ENCODE measurements at places on chromosomes 3 and 15.

DNA sequence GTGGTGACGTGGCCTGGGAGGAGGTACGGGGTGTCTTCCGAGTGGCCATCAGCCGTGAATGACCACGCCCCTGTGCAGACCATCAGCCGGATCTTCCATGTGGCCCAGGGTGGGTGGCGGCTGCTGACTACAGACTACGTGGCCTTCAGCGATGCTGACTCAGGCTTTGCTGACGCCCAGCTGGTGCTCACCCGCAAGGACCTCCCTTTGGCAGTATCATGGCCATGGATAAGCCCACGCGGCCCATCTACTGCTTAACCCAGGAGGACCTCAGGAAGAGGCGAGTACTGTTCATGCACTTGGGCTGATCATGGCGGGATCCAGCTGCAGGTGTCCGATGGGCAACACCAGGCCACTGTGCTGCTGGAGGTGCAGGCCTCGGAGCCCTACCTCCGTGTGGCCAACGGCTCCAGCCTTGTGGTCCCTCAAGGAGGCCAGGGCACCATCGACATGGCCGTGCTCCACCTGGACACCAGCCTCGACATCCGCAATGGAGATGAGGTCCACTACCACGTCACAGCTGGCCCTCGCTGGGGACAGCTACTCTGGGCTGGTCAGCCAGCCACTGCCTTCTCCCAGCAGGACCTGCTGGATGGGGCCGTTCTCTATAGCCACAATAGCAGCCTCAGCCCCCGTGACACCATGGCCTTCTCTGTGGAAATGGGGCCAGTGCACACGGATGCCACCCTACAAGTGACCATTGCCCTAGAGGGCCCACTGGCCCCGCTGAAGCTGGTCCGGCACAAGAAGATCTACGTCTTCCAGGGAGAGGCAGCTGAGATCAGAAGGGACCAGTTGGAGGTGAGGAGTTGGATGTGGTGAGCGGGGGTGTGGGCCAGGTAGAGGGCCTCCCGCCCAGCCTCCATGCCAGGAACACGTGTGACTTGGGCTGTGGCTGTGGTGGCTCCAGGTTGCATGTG lies 178.4 kb downstream of the TBC1D2B start:
- no peak for DNase-seq

DNA sequence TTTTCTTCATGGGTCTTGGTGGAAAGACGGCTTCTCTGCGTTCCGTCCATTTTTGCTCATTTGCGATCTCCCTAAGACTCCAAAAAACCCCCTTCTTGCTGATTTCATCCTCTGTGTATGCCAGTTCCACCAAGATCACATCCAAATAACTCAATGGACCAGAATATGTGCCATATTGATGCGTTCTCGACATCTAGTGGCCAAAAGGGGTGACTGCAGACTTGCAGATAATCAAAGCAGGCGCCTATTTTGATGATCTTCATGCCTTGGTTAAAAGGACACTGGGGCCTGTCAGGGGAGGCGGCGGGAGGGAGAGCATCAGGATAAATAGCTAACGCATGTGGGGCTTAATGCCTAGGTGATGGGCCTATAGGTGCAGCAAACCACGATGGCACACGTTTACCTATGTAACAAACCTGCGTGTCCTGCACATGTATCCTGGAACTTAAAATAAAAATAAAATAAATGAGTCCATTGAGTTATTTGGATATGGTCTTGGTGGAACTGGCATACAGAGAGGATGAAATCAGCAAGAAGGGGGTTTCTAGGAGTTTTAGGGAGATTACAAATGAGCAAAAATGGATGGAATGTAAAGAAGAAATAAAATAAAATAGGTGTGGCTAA lies 104.2 kb upstream of the RAD18 start:
- no peak for DNase-seq

- no peak for DNase-seq
Observed at GRCh38 chr3:111282024-111282423, 210.4 kb downstream of the NECTIN3 start.

- DNase-seq: no peak
Observed at GRCh38 chr3:148911592-148911991, 46.5 kb downstream of the CPA3 start.

GRCh38 chr3:188446766-188447165 lies 292.8 kb downstream of the LPP start:
- no peak for DNase-seq

DNA sequence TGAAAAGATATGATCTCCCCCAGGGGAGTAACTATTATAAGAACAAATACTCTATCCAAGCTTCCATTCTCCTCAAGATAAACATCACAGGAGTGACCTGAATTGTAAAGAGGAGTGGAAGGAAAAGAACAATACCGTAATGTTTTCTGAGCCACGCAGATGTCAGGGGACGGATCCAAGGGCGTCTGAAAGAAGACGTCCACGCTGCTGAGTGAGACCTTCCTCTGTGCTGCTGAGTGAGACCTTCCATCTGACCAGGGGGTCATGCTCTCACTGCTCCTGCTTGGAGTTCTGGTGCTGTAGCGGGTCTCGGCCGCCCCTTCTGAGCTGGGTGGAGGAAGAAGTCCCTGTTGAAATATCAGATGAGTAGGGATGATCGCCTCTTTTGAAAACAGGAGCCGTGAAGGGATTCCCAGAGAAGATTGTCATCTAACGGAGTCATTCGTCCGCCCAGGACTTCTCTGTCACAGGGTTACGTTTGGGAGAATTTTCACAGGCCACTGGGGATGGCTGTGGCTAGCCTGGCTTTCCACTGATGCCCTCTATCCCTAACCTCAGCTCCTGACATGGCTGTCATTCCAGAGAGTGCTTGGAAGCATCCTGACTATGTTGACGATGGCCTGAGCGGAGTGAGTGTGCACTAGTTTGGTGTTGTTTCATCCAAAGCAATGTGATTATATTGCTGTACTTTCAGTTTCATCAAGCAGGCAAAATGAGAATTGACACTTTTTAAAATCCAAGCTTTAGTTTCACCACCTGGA lies 184.9 kb downstream of the APBA2 start:
- no peak for DNase-seq

GRCh38 chr15:92681141-92681631 lies 25.6 kb upstream of the FAM174B start:
- no peak for DNase-seq

- DNase-seq: no peak
Observed at GRCh38 chr3:62210011-62210410, 163.3 kb downstream of the FEZF2 start.

- DNase-seq: no peak
Observed at GRCh38 chr15:67372543-67372942, 118.0 kb downstream of the IQCH start.

DNA sequence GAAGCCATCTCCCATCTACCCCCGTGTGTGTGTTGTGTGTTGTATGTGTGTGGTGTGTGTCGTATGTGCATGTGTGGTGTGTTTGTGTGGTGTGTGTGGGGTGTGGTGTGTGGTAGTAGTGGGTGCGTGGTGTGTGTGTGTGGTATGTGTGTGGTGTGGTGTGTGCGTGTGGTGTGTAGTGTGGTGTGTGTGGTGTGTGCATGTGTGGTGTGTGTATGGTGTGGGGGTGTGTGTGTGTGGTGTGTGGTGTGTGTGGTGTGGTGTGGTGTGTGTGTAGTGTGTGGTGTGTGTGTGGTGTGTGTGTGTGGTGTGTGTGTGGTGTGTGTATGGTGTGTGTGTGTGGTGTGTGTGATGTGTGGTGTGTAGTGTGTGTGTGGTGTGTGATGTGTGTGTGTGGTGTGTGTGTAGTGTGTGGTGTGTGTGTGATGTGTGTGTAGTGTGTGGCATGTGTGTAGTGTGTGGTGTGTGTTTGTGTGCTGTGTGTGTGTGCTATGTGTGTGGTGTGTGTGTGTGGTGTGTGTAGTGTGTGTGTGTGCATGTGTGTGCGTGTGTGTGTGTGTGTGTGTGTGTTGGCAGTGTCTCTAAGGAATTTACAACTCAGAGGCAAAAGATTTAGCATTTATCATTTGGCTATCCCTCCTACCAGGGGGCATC lies 156.3 kb upstream of the TMEM108 start:
- DNase-seq: no peak

DNA sequence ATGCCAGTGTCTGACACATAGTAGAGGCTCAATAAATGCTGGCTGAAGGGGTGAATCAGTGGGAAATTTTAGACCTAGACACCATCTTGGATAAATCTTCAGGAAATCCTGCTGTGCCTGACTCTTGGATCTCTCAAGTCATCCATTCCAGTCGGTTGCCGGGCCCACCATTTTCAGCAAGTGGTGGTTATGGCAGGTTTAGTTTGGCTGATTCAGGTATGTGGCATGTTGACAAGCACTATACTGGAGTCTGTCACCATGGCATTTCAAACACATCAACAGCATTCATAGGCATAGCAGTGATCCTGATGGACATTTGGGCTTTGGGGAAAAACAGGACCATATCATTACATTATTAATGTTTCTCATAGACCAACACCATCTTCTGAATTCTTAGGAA lies 25.7 kb upstream of the APH1B start:
- no peak for DNase-seq
